Activated T-helper 2 cell treated with anti-CD3 and anti-CD28 coated beads, Interferon-gamma antibody, Interleukin-2, Interleukin-4, amounts not matched to agents 10 μg/mL and 5 μg/mL and 100 μg/mL, durations not matched to agents 14 hours and 24 hours and 36 hours (primary cell): ENCODE measurements at places on chromosomes 12 and 14. TPM values are rescaled to one million over a fixed set of nuclear protein-coding genes. Genes with fewer than 3 reads are reported as not detected.

Gene DCN
- not detected in 2 replicates for total RNA-seq

Gene MBIP
- 29.3 and 29.5 TPM in 2 replicates for total RNA-seq

Gene CLEC2B
- total RNA-seq, result 5.0 and 5.1 TPM in 2 replicates

Gene GLT8D2
- total RNA-seq, result 0.11 TPM in 1 of 2 replicates, not detected in the other

Gene TPPP2
- total RNA-seq, result not detected in 2 replicates

Gene CLEC6A
- not detected in 2 replicates for total RNA-seq

Gene OR4K14
- not detected in 2 replicates for total RNA-seq

Gene OAS1
- total RNA-seq, result 17.7 and 17.8 TPM in 2 replicates

Gene TMPRSS12
- total RNA-seq, result not detected in 2 replicates

DNA sequence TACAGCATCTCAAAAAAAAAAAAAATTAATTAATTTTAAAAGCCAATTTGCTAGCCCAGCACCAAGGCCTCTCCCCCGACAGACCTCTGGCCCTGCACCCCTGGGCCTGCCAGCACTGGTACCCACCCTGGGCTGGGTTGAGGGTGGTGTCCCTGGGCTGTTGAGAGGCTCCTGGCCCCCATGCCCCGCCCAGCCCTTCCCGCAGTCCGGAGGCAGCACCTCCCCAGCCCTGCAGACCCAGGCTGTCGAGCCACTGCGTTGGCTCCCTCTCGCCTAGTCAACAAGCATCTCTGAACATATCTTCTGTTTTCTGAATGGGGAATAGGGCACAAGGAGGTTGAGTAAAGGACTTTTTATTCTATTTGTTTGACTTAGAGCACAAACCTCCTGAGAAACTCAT lies 87.1 kb downstream of the FBXL14 start:
- no peak for DNase-seq

DNA sequence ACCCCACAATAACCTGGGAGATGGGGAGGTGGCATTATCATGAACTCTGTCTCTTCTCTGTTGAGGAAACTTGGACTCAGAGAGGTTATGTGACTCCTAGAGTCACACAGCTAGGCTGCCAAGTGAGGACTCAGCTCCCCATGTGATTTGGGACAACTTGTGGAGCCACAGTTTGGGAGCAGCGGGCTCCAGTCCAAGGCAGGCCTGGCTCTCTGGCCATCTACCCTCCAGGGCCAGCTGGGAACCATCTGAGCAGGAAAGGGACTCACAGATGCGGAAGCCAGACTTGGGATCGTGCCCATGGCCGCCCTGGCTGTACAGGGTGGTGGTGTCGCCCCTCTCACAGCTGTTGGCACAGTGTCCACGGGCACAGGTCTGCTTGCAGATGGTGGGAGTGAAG lies 59.1 kb downstream of the ISCA2 start:
- no peak for DNase-seq

GRCh38 chr14:85224241-85224640 lies 305.7 kb upstream of the FLRT2 start:
- DNase-seq, result no peak

- DNase-seq, result no peak
These were observed 30.0 kb downstream of the DGLUCY start for GRCh38 chr14:91143862-91144261.

DNA sequence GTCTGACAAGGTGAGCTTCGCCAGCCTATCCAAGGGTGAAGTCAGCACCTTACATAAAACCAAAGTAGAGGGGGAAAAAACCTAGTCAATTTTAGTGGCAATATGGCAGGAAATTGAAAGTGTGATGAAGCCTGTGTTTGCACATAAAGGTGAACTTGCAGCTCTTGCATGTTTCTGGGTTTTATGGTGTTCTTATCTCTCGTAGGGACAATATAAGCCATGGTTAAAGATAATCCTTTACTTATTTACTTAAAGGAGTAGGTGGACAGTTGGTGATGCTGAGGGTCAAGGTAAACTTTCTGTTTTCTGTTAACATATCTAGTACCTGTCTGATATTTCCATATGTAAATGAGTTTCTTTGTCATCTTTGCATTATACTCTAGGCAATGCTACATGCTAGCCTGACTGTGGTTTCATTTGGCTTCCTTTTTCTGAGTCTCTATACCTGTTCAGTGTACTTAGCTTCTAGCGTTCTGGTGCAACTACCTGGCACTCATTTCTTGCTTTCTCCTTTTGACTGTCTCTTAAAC lies 32.8 kb downstream of the CCDC91 start:
- no peak for DNase-seq

GRCh38 chr12:43320281-43320680 lies 231.7 kb downstream of the ADAMTS20 start:
- no peak for DNase-seq

GRCh38 chr12:6326316-6327228 lies 15.3 kb downstream of the TNFRSF1A start:
- no peak for DNase-seq

DNA sequence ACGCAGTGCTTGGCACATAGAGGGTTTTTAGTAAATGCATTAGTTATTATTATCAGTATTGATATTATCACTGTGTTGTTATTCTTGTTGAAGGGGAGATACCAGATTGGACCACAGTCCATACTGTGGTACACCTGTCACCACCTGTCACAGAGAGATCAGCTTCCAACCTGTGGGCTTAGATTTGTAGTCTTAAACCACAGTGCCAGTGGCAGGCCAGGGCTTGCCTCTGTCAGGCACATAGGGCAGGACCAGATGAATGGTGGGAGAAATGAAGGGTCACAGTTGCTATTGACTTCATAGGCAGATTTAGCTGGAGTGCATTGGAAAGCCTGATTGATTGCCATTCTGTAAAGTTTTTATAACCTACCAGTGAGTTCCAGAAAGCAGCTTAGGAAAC lies 35.1 kb downstream of the ARL1 start:
- no peak for DNase-seq

GRCh38 chr12:132144810-132145168 lies 532 bp downstream of the NOC4L start:
- DNase-seq, result no peak

GRCh38 chr14:79896009-79896408 lies 315.3 kb downstream of the DIO2 start:
- no peak for DNase-seq

GRCh38 chr12:53402871-53403270 lies 20.8 kb upstream of the AMHR2 start:
- DNase-seq, result no peak

DNA sequence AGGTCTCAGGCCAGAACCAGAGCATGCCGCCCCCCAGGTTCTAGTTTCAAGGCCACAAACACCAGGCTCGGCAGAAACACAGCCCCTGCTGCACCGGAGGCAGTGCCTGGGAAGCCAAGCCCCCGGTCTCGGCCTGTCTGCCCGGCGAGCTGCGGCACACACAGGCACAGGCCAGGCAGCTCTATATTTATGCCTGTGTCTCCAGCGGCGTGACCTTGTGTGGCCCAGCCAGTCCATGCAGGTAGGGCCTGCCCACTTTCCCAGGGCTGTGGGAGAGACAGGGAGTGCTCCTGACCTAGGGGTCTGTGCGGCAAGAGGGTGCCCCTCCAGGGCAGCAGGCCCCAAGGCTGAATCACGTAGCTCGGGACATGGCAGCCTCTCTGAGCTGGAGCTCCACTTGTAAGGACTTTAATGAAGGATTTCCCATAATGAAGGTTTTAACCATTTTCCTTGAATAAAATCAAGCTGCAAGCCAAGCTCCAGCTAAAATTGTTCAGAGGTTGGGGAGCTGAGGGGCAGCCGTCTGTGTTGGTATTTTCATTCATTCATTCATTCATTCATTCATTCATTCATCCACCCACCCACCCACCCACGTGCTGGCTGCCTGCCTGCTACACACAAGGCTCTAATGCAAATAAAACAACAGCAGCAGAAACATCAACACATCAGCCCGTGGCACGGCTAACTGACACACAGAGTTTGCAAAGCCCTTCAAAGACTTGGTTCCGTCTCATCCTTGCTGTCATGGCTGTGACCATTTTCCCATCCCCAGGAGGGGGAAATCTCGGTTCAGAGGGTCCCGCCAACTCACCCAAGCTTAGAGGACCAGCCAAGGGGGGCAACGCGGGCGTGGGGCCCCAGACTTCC lies 92.0 kb downstream of the RFLNA start:
- no peak for DNase-seq

GRCh38 chr12:63934936-63935335 lies 90.4 kb downstream of the SRGAP1 start:
- no peak for DNase-seq

GRCh38 chr12:81255947-81256346 lies 178.1 kb downstream of the ACSS3 start:
- DNase-seq, result no peak
